ENCODE measurements at places on chromosomes 5 and 9. TPM values are rescaled to one million over a fixed set of nuclear protein-coding genes. Genes with fewer than 3 reads are reported as not detected.

LCN2 gene
- not detected for total RNA-seq

STPG3 gene
- total RNA-seq = not detected

NKD2 gene
- total RNA-seq = not detected

MGAT1 gene
- 122 TPM for total RNA-seq

C1QTNF2 gene
- total RNA-seq = 0.32 TPM

AIF1L gene
- total RNA-seq = 0.30 TPM

CARTPT gene
- total RNA-seq = not detected

Data from smooth muscle cell of the umbilical artery (primary cell).